HuH-7 (cell line): ENCODE measurements at places on chromosomes 12 and 14.

- DNase-seq = no peak
Measured at GRCh38 chr12:54160089-54160488, 28.7 kb downstream of the SMUG1 start.

DNA sequence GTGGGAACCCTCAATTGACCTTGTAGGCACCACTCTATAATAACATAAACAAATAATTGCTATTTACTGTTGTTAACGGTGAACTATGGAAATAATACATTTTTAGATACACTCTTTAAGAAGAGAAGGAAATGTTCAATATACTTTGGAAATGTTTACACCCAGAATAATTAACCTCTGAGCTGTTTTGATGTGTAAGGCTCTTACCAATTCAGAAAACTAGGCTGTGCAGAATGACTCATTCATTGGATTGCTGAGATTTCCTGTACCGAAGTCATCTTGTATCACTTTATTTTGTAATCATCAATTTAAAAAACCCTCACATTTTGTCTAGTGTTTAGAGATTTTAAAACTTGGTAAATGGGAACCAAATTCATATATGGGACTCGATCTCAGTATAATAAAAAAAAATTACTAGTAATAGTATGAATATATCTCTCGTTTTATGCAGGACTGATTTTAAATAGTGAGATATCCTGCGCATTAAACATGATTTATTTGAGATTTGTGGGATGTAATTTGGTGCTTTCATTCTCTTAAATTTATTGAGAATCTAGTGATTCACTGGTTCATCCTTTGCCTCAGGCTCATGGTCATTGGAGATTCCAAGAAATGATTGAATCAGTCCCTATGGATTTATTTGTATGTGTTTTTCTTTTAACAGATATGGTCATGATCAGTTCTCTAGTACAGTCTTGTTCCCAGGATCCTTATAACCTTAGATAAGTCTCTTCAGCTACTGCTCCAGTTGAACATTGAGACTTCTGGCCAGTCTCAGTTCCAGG is 3.9 kb downstream of the SAMD4A start:
- no peak for DNase-seq

- DNase-seq = no peak
Measured at GRCh38 chr12:24709216-24709615, 239.7 kb downstream of the BCAT1 start.

DNA sequence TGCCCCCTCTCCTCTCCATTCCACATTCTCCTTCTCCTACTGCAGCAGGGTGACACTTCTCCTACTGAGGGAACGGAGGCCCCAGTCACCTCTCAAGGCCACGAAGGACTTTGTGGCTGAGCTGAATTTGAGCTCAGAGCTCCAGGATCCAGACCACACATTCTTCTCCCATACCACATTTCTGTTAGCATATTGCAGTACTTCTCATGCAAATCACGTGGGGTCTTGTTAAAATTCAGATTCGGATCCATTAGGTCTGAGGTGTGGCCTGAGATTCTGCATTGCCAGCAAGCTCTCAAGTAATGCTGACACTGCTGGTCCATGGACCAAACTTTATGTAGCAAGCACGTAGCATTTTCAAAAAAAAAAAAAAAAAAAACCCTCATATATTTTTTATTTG is 9.6 kb upstream of the IFI27L2 start:
- DNase-seq = no peak

GRCh38 chr14:56378046-56378445 is 201.6 kb upstream of the TMEM260 start:
- DNase-seq = no peak
